ENCODE measurements at places on chromosomes 1 and 21. TPM values are rescaled to one million over a fixed set of nuclear protein-coding genes. Genes with fewer than 3 reads are reported as not detected.

The NEXN gene
- 2.6 TPM for total RNA-seq

GRCh38 chr1:162397039-162397448 lies 14.9 kb downstream of the SH2D1B start:
- peak; percentile 14 for DNase-seq

GRCh38 chr1:101706366-101706765 lies 290.4 kb downstream of the OLFM3 start:
- DNase-seq = no peak

The LCE3C gene
- not detected for total RNA-seq

The SYT14 gene
- total RNA-seq = 16.7 TPM

The BRDT gene
- not detected for total RNA-seq

The ADORA1 gene
- total RNA-seq = 3.5 TPM

DNA sequence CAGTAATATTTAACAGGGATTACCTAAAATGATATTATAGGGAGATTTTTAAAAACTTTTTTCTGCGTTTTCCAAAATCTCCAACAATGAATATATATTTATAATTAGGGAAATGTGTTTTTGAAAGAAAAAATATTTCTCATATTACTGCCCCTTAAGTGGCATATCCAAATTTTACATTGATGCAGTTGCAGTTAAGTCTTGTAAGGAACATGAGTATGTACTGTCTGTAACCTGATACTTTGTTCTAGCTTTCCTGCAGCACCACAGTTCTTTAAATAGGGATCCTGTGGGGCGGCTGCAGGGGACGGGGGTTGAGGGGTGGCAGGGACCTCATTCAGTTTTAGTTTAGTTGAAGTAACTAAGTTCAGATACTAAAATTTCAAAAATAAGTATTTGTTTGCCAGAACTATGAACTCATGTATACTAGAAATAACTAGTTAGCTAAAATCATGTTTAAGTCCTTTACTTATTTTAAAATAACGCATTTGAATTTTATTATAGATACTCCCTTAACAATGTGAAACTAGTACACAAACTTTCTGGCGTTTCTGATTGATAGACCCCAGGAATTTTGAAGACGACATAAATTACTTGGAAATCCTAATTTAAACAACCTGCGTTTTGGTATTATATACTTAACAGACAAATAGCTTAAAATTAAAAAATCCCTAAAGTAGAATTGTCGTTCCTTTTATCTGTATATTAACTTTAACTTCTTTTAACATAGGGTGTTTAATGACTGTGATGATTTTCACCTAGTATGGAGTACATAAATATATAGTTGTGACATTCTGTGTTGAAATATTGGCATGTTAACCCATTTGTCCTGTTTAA lies 639 bp upstream of the DNAJB4 start:
- no peak for DNase-seq

GRCh38 chr1:205688171-205689080 lies 8.1 kb upstream of the SLC45A3 start:
- DNase-seq = no peak

GRCh38 chr1:75861831-75862230 lies 65.1 kb downstream of the MSH4 start:
- no peak for DNase-seq

- DNase-seq = no peak
These were observed 86.5 kb upstream of the IPO9 start for GRCh38 chr1:201742476-201742875.

The SPRR2A gene
- not detected for total RNA-seq

GRCh38 chr1:95017775-95018174 lies 55.0 kb downstream of the ALG14 start:
- DNase-seq = no peak

The AMPD1 gene
- not detected for total RNA-seq

GRCh38 chr21:35256468-35256988 lies 207.4 kb upstream of the RUNX1 start:
- no peak for DNase-seq

DNA sequence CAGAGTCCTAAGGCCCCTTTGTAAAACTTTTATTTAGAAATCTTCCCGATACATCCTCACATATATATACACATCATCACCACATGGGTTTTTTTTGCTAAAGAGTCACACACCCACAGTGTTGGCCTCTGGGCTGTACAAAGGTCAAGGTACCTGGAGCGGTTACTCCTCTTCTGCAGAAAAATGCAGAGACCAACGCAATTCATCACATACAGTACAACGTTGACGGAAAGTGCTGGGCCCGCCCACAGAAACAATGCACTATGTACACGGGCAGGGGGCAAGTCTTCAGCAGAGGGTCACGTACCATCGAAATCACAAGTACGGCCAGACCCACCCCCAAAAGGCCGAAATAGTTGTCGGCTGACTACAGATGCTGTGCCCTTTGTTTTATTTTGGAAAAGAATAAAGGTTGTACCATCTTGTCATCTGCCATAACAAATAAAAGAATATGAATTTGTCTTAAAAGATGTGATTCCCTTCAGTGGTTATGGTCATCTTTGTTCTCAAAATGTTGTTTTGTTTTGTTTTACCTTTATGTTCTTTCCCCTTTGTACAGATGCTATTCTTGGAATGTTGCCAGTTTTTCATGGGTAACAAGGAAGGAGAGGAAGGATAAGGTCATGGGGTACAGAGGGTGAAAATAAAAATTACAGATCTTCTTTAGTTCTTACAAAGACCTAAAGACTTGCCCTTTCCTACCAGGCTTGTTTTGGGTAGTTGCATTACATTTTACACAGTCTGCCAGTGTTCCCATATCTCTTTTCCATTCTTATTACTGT lies 15.6 kb downstream of the TAL1 start:
- no peak for DNase-seq

DNA sequence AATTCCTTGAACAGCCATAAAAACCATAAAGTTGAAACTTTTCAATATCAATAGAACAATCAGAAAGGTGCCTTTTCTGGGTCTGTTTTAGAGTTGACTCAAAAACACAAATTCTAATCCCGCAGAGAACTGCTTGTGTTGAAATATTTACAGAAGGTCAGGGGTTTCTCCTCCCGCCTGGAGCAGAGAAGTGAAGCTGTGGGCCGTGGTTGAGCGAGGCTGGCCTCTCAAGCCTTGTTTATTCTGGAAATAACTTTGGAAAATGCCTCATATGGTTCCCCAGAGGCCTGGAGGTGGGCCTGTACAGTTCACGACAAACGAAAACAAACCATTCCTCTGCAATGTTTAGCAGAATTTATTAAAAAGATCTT lies 90.8 kb upstream of the ERRFI1 start:
- DNase-seq = no peak

DNA sequence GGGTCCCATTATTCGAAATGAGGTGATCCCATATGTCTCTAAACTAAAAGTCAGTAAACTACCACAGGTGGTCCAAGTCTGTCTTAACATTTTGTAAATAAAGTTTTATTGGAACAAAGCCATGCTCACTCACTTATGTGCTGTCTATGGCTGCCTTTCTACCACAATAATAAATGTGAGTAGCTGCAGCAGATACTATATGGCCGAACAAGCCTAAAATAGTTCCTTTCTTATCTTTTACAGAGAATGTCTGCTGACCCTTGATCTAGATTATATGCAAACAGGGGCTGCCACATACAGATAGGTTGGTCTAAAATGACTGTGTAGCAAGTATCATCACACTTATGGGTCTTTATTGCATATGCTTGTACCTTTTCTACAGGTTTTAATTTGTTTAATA lies 140.0 kb downstream of the VAV3 start:
- DNase-seq = no peak

- no peak for DNase-seq
These were observed 64.5 kb upstream of the CSF1 start for GRCh38 chr1:109846162-109846561.

GRCh38 chr1:199784138-199784895 lies 243.2 kb upstream of the NR5A2 start:
- DNase-seq = no peak

The MXRA8 gene
- 10.0 TPM for total RNA-seq

DNA sequence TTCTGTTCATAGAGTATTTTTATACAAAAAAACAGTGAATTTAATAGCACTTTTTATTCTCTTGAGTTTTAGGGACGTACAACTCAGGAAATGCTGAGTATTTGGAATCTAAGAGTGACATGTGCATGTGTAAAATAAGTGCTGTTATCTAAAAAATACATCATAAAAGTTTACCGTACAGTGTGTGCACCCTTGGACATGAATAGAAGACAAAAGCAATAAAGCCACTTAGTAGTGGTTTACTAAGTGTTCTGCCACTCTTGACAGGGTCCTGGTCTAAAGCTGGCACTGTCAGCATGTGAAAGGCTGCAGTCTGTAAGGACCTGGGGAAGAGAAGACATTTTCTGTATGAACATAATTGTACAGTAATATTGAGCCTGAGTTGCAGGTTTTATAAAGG lies 51.0 kb downstream of the LAMC1 start:
- DNase-seq = no peak

DNA sequence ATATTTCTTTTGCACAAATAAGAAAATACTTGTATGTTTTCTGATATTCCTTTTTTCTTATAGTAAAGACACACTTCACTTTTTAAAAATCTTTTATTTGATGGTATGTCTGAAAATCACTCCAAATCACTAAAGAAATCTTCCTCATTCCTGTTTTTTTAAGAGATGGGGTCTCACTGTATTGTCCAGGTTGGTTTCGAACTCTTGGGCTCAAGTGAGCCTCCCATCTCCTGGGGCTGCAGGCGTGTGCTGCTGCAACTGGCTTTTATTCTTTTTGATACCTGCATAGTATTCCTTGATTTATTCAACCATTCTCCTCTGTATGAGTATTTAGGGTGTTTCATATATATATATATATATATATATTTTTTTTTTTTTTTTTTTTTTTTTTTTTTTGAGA lies 88.1 kb downstream of the OSBPL9 start:
- no peak for DNase-seq

DNA sequence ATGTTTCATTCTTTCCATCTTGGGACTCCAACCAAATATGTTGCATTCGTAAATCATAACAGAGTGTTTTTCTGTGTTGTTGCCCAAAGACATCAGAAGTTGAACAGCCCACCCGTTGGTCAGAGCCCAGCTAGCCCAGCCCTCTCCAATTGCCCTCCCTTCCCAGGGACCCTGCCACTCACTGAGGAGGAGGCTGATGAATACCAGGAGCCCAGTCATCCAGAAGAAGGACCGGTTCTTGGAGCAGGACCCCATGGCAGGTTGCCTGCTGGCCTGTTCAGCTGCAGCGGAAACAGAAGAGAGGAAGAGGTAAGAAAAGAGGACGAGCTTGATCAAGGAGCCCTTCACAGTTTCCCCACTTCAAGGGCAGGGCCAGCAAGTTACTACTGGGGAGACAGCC lies 172.2 kb upstream of the ETV3 start:
- no peak for DNase-seq

The BSND gene
- 0.43 TPM for total RNA-seq

GRCh38 chr1:9510130-9510529 lies 29.1 kb upstream of the SLC25A33 start:
- DNase-seq = no peak

DNA sequence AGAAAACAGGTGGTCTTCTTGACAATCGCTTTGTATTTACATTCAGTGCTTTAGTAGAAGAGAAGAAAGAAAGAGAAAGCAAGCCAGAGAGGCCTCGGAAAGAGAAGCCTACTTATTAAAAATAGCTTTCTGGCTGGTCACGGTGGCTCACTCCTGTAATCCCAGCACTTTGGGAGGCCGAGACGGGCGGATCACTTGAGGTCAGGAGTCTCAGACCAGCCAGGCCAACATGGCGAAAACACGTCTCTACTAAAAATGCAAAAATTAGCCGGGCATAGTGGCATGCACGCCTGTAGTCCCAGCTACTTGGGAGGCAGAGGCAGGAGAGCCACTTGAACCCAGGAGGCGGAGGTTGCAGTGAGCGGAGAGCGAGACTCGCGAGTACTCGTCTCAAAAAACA lies 1.8 kb upstream of the SLC19A2 start:
- no peak for DNase-seq

The OTUD3 gene
- 12.7 TPM for total RNA-seq

DNA sequence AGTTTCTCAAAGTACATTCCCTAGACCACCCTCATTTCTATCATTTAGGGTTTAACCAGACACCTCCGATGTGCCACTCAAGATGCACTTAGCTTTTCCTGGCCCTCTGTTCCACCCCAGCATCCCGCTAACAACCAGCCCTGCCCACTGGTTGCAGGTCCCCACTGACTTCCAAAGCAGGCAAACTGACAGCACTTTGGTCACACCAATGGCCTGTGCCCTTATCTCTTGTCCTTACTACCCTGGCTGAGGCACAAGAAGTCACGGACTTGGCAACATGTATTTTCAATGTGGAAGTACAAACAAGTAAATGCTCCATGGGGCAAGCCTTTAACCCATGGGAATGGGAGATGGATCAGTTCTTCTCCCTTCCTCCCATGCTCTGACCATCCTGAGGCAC lies 357.1 kb downstream of the OMA1 start:
- DNase-seq = no peak

DNA sequence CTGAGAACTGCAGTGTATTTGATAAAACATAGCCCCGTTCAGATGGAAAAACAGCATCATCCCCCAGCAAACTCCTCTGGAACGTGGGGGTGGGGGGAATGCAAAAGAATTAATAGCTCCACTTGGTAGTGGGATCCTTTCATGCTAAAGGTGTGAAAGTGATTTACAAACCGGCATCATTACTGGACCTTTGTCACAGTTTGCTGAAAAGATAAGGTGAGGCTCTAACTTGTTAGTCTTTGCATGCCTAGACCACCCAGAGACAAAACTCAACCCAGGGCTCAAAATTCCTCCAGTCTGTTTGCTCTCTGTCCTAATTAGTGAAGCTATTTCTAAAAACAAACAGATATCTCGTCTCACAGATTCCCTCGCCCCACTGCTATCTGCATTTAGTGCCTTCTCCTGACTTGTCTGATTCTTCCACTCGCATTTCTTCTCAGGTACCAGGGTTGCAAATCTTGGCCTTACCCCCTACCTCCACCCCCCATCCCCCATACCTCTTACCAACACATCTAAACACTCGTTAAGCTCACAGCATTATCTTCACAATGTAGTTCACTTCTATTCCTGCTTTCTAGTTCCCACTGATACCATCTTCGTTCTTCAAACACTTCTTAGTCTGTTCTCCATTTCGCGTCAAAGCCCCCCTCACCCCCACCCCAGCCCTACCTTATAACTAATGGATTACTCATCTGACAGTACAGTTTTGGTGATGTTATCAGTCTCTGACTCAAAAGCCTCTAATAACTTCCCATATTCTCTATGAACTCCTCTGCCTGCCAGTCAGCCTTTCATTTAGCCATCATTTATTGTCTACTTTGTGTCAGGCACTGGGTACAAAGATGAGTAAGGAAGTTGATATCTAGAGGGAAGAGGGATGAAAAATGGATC lies 11.8 kb downstream of the IER5 start:
- DNase-seq = no peak

The AIM2 gene
- 2.1 TPM for total RNA-seq

The ARMH1 gene
- total RNA-seq = 0.63 TPM

GRCh38 chr1:229456016-229456415 lies 22.1 kb upstream of the ACTA1 start:
- no peak for DNase-seq

All from H1 (cell line).